ENCODE measurements at places on chromosomes 13 and 19.
A peak's percentile ranks its signal among the peaks of the same experiment; 100 is the strongest.

DNA sequence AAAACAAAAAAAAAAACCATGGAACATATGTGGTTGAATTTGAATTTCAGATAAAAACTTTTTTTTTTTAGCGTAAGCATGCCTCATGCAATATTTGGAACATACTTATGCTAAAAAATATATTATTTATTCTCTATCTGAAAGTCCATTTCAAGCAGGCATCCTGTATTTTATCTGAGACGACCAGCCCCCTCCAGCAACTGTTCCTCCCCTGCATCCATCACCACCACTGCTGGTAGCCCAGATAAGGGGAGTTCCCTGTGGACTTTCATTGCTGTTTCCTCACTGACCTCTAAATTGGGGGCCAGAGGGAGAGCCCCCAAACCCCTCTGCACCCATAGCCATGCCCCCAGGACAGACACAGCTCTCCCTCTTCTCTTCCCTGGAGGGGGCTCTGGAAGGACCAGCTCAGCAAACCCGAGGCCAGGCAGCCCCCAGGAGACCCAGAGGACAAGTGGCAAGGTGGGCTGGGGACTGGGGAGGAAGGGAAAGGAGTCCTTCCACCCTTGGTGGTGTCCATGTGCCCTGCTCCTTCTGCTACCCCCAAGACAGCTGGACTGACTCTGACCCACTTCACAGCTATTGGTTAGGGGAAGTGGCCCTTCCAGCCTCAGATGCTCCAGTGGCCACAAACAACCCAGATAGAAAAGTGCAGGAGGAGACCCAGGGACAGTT lies 6.6 kb upstream of the SIGLEC12 start:
- DNase-seq = no peak

GRCh38 chr19:16309643-16310042 lies 15.0 kb upstream of the KLF2 start:
- no peak for DNase-seq

GRCh38 chr19:15418231-15418578 lies 583 bp downstream of the AKAP8L start:
- no peak for DNase-seq

GRCh38 chr19:36837906-36838783 lies at the start of gene ZNF790:
TSS of gene ZNF790 (minus strand) at chr19:36838387. CDS start at chr19:36825619, 12,768 bp downstream.
- DNase-seq = peak; percentile 82

DNA sequence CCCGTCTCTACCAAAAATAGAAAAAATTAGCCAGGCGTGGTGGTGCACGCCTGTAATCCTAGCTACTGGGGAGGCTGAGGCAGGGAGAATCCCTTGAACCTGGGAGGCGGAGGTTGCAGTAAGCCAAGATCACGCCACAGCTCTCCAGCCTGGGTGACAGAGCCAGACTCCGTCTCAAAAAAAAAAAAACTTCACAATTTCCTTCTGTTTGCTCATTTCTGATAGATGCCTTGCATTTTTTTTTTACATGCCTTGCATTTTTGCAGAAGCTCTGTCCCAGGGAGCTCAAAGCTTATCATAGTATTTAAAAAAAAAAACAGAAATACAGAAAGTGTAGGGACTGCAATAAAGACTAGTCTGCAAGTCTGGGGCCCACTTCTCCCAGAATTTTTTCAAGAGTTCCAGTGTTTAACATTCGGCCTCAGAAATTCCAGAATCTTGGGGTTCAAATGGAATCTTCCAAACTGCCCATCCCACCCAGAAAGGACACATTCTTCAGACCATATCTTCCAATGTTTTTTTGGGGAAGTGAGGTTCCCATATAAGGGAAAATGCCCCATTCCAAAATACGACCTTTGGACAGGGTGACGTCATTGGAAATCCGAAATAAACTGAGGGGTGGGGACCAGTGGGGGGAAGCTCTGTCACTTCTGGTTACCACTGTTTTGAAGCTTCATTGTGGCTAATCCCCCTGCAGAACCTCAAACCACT lies 17.2 kb upstream of the RAB8A start:
- no peak for DNase-seq

DNA sequence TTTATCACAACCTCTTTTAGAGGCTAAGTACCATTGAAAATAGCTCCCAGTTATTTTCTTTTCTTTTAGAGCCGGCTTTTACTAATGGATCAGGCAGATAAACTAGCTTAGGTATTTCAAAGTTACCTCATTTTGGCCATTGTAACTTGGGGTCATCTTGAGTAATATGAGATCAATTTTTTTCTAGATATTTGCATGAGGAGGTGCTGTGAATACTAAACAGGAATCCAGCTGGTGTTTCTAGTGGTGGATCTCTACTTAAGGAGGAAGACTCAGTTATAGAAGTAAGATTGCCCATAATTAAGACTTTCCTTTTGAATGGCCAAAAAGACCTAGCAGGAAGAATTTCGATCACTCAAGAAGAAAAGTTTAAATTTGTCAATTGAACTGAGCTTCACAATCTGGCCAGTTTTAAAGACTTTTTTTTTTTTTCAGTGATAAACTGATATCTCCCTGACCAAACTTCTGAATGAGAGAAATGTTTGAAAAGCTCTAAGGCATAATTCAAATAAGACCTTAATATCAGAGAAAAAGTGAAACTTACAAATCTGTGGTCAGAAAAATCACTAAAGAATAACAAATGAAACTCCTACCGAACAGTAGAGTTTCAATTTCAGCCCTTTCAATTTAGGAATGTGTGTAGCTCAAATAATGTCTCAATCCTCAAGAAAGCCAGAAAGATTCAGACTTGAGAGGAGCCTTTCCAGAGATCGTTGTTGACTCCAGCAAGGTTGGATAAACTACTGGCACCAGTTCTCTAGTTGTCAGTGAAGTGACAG lies 11.6 kb upstream of the NAA16 start:
- no peak for DNase-seq

DNA sequence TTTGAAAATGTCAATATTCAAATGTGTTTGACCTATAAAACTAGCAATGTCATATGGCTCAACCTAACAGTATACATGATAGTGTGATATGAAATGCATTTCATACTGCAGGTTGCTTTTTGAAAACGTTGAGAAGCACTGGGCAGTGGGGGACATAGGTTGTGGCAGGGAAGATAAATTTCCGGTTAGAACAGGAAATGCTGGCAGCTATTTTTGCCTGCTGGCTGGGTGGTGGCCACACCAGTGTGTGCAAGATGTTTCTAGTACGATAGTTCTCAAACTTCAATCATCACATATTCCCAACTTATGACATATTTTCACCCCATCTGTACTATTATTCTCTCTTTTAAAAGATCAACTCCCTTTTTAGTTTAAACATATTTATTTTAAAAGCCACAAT lies 17.2 kb downstream of the FXYD5 start:
- DNase-seq = no peak

DNA sequence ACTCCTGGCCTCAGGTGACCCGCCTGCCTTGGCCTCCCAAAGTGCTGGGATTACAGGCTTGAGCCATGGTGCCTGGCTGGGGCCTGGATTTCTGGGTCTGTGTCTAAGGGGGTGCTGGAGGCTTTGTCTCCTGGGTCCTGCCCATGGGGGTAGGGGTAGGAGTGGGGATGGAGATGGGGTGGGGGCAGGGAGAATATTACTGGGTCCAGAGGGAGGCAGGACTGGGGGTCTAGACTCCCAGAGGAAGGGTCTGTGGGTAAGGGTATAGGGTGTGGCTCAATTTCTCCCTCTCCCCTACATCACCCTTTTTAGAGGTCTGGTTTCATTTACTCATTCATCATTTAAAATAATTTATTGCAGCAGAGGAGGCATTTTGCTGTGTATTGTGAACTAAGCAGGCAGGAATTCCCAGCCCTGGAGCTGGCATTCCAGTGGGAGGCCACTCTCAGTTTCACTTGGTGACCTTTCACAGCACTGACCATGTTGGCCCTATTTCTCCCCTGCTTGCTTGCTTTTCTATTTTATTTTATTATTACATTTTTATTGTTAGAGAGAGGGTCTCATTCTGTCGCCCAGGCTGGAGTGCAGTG lies 810 bp upstream of the NFKBID start:
- DNase-seq = no peak

DNA sequence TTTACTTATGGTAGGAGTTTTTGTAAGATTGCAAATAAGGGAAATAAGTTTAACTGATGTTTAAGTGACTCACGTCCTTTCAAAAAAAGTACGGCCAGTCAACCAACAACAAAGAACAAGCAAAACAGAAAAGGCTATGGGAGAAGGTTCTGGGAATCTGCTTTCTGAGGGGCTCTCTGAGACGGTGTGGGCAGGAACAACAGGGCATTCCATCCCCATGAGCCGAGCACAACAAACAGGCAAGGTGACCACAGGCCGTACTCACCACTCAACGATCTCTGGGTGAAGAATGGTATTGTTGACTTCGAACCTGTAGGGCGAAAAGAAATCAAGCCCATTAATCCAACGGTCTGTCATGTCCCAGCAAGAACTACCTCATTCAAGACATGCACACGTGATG lies 43.8 kb downstream of the PEPD start:
- DNase-seq = no peak

- DNase-seq = peak; percentile 67
These were observed 751 bp downstream of the GRAMD1A start for GRCh38 chr19:35000647-35001501.

DNA sequence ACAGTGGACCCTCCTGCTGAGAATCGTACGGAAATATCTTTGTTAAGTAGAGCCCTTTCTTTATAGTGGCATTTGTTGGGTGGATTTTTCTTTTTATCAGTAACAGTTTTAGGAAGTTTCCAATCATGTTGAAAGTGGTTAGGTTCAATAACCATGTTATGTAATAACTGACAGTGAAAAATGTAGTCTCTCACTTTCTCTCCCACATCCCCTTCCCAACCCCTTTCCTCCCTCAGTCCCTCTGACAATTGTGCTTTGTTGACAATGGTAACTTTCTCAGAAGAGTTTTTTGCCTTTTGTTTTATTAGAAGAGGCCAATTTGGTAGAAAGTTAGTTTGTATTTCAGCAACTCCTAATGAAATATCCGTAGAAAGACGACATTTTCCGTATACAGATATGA lies 77.8 kb upstream of the SLAIN1 start:
- DNase-seq = no peak

DNA sequence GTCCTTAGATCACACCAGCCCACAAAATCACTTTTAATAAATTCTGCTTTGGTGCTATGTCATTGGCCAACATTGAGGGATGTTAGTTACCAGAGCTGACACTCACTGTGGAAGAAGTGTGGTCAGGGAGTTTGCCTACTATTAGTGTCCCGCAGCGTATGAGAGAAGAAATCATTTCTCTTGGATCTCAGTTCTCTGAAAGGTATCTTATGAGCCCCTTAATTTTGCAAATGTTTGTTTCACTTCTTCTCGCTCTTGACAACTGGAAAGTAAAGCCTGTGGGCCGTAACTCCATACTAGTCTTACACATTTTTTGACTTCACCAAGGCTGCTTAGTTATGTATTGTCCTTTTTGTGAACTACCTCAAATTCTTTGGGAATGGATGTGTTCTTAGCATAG lies 80.9 kb downstream of the FLT1 start:
- no peak for DNase-seq

DNA sequence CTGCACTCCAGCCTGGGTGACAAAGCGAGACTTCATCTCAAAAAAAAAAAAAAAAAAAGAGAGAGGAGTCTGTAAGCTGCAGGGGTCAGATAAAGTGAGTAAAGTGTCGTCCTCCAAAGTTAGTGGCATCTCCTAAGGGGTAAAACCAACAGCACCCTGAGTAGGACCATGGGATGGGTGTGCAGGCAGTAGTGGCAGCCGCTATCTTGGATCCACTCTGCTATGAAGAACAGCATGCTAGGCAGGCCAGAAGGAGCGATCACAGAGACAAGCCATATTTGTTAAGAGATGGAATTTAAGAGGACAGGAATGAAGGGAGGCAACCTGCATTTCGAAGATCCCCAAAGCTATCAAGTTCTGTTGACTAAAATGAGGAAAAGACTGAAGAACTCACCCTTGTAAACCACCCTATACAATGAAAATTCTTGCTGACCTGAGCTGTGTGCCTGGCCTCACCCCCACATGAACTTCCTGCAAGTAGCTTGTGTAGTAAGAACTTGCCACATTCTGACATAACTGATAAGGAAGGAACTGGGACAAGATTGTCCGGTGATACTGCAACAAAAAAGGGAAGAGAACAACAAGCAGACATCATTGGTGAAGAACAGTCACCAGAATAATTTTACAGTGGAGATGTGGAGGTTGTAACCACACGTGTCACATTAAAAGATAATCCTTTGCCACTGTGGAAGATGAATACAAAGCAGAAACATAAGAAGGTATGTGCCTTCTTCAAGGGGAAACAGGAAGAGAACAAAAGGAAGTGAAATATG lies 16.2 kb downstream of the DPY19L3 start:
- no peak for DNase-seq

DNA sequence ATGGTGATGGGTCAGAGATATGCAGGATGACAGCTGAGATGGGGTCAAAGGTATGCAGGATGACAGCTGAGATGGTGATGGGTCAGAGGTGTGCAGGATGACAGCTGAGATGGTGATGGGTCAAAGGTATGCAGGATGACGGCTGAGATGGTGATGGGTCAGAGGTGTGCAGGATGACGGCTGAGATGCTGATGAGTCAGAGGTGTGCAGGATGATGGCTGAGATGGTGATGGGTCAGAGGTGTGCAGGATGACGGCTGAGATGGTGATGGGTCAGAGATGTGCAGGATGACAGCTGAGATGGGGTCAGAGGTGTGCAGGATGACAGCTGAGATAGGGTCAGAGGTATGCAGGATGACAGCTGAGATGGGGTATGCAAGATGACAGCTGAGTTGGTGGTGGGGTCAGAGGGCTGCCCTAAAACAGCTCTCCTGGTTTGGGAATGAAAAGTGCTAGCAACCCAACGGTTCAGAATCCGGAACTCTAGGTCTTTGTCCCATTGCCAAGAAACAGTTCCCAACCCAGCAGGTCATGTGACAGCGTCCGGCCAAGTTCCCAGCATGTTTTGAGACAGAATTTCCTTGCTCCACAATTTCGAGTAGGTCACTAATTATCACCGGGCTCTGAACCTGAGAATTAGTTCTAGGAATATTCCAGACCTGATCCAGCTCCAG lies 3.2 kb downstream of the SELENOW start:
- no peak for DNase-seq

GRCh38 chr13:50126263-50126992 lies 111.2 kb downstream of the KCNRG start:
- peak; percentile 30 for DNase-seq

DNA sequence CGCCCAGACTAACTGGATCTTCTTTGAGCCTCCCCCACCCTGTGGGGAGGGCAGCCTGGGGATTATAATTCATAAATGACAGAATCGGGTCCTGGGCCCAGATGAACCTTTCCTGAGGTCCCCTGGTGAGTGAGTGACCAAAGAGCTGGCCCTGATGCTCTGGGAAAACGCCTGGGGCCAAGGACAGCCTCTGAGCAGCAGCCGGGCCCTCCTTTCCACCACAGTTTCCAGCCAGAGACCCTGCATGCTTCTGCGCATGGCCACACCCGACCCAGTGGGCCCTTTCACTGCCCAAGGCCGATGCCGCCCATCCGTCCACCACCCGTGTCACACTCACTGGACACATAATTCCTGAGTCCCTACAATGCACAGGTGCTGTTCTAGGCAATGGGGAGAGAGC lies 43.6 kb upstream of the CCNE1 start:
- no peak for DNase-seq
